Body of pancreas (tissue), 4 donors: ENCODE measurements at places on chromosomes 7 and 10. TPM values are rescaled to one million over a fixed set of nuclear protein-coding genes. Genes with fewer than 3 reads are reported as not detected.

HOXA4 gene
- total RNA-seq = 0.78 TPM

DNA sequence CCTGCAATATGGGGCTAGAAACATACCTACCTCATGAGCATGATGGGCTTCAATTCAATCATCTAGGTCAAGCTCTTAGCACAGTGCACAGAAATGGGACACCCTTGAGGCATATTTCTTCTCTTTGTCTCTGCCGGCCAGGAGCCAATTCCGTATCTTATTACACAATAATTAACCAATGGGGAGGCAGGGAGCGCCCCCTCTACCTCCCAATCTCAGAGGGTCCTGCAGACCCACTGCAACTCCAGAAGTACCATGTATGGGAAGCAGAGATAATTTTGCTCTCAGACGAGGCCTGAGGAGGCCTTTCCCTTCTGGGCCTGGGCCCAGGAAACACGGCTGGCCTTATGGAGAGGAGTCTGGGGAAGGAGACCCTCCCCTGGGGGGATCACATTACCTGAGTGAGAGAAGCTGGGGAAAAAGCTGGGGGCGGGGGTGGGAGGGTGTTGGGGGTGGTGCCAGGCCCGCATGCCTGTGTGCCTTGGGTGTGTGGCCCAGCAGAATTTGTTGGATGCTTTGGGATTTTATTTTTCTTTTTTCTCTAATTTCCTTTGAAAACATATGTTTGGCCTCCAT, 155.5 kb downstream of the UBE2H start:
- H3K27ac ChIP-seq = no peak overlapping the region
- no peak for DNase-seq
- no peaks in the 10 kb centered on the region for H3K4me1 ChIP-seq
- H3K27me3 ChIP-seq = no peaks in the 10 kb centered on the region
- no peak overlapping the region for H3K4me3 ChIP-seq

GRCh38 chr7:132450696-132451095, 125.6 kb downstream of the PLXNA4 start:
- no peak overlapping the region for H3K4me3 ChIP-seq
- no peaks in the 10 kb centered on the region for H3K27me3 ChIP-seq
- no peak for DNase-seq
- H3K36me3 ChIP-seq = no peaks in the 10 kb centered on the region
- no peak overlapping the region for H3K27ac ChIP-seq
- no peaks in the 10 kb centered on the region for H3K4me1 ChIP-seq

- H3K27me3 ChIP-seq = no peaks in the 10 kb centered on the region
- DNase-seq = peak; percentile 49
- H3K27ac ChIP-seq = no peak overlapping the region
- no peaks in the 10 kb centered on the region for H3K4me1 ChIP-seq
- H3K36me3 ChIP-seq = no peaks in the 10 kb centered on the region
Measured at GRCh38 chr10:119817991-119818888, 54.4 kb downstream of the MCMBP start.

- H3K36me3 ChIP-seq = no peaks in the 10 kb centered on the region
- no peak overlapping the region for H3K4me3 ChIP-seq
- peaks cover 12% of the 10 kb centered on the region for H3K4me1 ChIP-seq
- no peak overlapping the region for H3K27ac ChIP-seq
- H3K27me3 ChIP-seq = no peaks in the 10 kb centered on the region
Measured at GRCh38 chr7:115676080-115676479, 354.5 kb downstream of the TFEC start.
